Stomach (tissue), 19 donors: ENCODE measurements at places on chromosomes 5 and 9. TPM values are rescaled to one million over a fixed set of nuclear protein-coding genes. Genes with fewer than 3 reads are reported as not detected.

ZCCHC7 gene
- 7.9 TPM for polyA plus RNA-seq

TGFBI gene
- 116 TPM for polyA plus RNA-seq

DMRTA1 gene
- polyA plus RNA-seq, result 1.7 TPM

TYRP1 gene
- 1.4 TPM for polyA plus RNA-seq

OCLN gene
- polyA plus RNA-seq, result 7.3 TPM

FRRS1L gene
- polyA plus RNA-seq, result 0.12 TPM

MARCOL gene
- polyA plus RNA-seq, result not detected

OR1Q1 gene
- polyA plus RNA-seq, result not detected

DEPDC1B gene
- polyA plus RNA-seq, result 2.3 TPM

SCGB3A2 gene
- not detected for polyA plus RNA-seq

FBP1 gene
- 122 TPM for polyA plus RNA-seq

DNA sequence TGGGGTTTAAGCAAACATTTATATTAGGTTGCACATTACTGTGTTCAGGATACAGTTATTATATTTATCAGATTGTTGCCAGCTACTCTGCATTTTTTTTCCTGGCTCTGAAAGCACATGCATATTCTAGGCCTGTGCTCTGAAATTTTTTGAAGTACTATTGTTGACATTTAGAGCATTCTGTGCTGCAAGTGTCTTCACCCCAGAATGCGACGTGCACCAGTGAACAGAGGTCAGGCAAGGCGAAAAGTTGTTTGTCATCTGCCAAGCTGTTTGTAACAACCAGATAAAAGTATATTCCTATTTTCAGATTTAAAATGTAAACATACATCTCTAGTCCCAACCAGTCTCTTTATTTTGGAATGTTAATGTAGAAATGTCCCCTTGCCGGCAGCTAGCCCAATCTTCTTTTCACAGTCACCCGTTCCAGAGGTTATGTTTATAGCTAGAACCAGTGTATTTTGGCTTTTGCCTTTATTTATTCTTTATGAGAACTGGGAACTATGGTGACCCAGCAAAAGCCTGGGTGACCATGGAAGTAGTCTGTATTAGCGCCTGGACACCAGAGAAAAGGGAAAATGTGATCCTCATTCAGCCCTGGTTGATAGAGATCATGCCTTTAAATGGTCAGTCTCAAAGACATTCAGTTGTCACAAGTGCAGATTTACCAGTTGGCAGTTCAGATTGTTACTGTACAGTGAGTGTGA is 84.6 kb downstream of the NDUFAF2 start:
- no peak for DNase-seq

GRCh38 chr9:34717996-34718614 is 8.2 kb upstream of the CCL21 start:
- peak; percentile 52 for DNase-seq

DNA sequence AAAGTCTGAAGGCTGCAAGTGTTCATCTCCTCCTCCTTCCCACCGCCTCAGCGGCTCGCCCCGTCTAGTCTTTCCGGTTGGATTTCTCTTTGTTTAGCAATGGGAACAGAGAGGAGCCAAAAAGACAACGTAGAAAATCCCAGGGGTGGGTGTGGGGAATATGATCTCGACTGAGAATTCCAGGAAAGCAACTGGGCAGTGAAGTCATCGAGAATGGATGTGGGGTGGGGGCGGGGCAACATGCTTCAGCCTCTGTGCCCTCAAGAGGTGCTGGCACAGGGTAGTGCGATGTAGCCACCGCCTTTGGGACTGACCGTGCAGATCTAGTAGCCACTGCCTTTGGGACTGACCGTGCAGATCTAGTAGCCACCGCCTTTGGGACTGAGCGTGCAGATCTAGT is 12.9 kb downstream of the MSX2 start:
- DNase-seq, result no peak

GRCh38 chr5:151812757-151813309 is 41.1 kb downstream of the G3BP1 start:
- DNase-seq, result no peak

DNA sequence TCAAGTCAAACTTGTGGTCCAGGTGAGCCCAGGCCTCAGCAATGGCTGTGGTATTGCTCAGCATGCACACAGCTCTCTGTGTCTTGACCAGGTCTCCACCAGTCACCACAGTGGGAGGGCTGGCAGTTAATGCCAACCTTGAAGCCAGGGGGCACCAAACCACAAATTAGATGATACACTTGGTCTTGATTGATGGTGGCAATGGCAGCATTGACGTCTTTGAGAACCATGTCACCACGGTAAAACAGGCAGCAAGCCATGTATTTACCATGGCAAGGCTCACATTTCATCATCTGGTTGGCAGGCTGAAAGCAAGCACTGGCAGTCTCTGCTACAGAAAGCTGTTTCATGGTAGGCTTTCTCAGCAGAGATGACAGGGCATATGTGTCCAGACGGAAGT is 40.0 kb downstream of the NIM1K start:
- peak; percentile 56 for DNase-seq

- no peak for DNase-seq
Observed at GRCh38 chr9:4923141-4923540, 61.9 kb upstream of the JAK2 start.

- DNase-seq, result no peak
Observed at GRCh38 chr9:98911042-98911441, 32.7 kb upstream of the COL15A1 start.

DNA sequence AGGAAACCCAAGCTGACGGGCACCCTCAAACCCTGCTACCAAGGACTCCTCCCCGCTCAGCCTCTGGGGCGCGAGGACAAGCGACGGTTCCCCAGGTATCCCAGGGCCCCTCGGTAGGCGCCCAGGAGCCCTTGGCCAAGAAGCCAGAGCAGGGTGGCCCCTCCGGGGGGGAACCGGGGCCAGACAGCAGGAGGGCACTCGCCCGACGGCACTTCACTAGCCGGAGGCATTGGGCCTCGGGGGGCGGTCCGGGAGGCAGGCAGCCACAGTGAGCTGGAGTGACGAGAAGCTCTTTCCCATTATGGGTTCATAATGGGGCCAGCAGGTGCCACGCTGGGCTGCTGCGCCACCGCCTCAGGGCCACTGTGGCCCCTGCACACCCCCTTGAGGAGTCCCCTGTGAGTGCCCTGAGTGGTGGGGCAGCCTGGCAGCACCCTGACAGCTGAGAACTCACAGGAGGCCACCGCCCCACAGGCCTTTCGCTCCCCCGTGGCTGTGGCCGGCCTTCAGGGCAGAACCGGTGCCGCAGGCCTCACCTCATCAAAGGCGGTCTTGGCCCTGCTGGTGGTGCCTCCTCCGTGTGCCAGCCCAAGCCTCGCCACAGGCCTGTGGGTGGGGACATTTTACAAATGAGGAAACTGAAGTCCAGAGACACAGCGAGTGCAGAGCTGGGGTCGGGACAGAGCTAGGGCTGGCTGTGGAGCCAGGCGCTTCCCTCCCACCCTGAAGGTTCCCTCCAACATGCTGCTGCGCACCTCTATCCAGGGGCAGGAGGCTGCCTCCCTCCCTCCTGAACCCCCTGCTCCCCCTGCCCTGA is 68.7 kb downstream of the PSMB7 start:
- no peak for DNase-seq

DNA sequence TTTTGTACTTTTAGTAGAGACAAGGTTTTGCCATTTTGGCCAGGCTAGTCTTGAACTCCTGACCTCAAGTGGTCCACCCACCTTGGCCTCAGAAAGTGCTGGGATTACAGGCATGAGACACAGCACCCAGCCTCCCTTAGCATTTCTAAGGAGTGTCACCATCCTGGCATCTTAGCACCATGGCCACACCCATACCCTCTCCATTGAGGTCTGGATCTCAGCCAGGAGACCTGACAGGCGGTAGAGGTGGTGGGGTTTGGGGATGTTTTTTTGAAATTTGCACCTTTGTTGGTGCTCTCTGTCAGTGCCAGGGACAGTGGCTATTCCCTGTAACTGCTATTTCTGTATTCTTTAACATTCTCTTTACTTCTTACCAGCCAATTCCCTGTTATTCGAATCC is 72.5 kb downstream of the TRIM36 start:
- DNase-seq, result no peak

- DNase-seq, result no peak
Observed at GRCh38 chr5:72539726-72540125, 32.5 kb upstream of the ZNF366 start.

DNA sequence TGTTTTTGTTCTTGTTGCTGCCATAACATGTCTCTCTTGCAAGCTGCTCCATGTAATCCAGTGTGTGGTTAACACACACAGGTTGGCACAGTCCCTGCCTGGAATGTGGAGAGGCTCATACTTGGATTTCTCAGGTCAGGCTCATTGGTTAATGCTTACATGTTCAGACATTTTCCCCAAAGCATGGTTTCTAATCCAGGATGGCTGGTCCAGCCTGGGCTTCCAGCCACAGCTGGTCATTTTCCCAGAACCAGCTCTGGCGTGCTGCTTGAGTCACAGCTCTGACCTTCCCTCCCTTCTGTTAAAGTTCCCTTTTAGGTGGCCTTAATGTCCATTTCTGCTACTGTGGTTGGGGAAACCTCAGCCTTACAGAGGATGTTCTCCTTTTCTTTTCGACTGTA is 294.3 kb downstream of the TAF11L14 start:
- no peak for DNase-seq

DNA sequence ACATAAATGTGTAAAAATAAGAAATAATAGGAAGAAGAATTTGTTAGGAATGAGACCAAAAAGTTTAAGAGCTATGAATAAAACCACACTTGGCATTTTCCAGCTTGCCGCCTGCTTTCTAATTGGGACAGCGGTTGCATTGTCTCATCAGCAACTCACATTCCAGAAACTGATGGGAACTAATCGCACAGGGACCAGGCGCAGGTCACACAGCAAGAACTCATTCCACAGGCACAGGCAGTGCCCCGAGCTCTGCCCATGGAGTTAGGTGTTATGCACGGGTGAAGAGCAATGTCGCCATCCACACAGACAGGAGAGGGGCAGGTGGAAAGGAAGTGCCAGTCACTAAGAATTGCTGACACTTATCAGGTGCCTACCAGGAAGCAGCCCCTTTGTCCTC is 279.9 kb downstream of the NSG2 start:
- DNase-seq, result no peak

DNA sequence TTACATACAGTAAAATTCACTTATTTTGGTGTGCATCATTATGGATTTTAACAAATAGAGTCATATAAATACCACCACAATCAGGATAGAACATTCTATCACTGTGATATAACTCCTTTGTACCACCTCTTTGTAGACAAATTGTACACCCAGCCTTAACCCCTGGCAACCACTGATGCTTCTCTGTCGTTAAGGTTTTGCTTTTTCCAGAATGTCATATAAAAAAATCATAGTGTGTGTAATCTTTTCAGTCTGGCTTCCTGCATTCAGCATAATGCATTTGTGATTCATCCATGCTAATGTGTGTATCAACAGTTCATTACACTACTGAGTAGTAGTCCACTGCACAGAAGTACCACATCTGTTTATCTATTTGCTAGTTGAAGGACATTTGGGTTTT is 81.2 kb downstream of the ARSB start:
- no peak for DNase-seq

DNA sequence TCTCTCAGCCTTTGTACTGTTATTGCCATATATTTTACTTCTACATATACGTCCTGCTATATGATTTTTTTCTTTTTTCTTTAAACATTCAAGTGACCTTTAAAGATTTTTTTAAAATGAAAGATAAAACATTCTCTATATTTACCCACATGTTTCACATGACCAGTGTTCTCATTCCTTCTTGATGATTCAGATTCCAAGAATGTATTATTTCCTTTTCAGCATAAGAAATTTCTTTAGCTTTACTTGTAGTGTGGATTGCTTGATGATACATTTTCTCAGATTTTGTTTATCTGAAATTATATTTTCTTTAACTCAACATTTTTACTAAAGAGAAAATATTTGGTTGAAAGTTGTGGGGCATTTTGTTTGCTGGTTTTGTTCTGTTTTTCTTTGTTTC is 792.1 kb downstream of the BRINP1 start:
- DNase-seq, result no peak

GRCh38 chr5:113578091-113578490 is 64.6 kb downstream of the YTHDC2 start:
- no peak for DNase-seq

DNA sequence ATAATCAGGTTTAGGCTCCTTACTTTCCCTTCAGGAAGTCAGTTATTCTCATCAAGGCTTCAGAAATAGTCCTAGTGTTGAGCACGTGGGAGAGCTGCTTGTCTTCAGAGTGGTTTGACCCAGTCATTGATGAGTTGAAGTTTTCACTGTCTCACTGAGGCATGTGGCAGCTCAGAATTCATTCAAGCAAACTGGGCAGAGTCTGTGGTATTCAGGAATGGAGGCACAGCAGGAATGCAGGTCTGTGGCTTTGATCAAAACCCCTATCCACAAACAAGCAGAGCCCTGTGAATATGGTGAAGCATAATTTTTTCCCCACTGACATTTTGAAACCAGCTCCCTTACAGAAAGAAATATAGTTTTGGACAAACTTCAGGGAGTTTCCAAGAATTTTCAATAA is 207.3 kb downstream of the CD180 start:
- DNase-seq, result no peak

- DNase-seq, result no peak
Observed at GRCh38 chr5:76901522-76901921, 51.3 kb upstream of the CRHBP start.

DNA sequence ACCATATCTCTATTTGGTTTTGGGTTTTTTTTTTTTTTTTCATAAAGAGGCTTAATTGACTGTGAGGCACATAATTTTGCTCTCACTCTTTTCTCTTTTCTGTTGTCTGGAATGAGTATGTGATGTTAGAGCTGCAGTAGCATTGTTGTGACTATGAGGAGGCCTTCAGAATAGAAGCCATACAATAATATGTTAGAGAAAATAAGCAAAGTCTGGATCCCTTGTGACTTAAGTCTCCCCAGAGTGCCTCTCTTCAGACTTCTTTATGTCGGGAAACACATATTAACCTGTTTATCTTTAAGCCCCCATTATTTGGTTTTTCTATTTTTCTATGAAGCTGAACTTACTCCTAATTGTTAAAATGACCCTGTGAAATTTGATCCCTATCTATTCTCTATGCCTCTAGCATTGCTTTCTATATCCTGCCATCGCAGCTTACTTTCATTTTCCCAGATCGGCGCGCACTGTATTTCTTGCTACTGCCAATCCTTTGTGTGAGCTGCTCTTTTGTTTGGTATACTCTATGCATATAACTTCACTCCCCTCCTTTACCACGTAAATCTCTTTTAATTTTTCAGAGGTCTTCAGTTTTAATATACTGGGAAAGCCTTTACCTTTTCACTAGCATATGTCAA is 372.5 kb upstream of the KCNN2 start:
- DNase-seq, result no peak

GRCh38 chr5:78497573-78498533 is 137.4 kb downstream of the SCAMP1 start:
- no peak for DNase-seq
